ENCODE measurements at places on chromosomes 16 and 17.

GRCh38 chr16:57060323-57061083 is 31.9 kb upstream of the CPNE2 start:
- DNase-seq, result no peak

DNA sequence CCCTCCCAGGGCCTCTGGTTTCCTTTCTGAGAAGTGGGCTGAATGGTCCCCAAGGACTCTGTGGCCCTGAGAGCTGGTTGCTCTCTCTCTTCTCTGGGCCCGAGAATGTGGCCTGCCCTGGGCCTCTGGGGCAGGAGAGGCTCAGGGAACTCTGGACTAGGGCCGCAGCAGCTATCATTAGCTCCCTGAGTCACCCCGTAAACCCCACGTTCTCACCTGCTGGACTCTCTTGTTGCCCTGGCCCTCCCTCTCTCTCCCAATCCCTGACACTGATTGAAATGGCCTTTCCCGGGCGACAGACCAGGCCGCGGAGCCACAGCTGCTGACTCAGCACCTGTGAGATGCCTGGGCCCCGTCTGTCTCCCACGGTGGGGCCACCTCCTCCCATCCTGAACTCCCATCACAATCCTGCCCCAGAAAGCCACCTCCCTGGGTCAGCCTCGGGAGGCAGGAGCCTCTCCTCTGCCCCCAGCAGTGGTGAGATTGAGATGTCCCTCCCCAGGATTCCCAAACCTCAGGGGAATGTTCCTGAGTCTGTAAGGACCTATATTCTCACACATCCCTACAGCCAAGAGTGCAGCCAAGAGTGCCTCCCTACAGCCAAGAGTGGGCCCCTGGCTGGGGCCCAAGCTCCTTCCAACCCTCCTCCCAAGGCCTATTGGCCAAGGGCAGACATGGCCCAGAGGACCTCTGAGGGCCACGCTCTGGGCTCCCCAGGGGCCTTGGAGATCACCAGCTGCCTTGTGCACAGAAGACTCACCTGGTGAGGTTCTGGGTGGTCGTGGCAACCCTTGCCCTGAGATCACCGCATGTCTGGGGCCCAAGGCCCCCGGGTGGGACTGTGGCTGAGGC is 470 bp downstream of the TRPV3 start:
- DNase-seq, result no peak

- no peak for DNase-seq
Measured at GRCh38 chr16:26344976-26345375, 653.2 kb downstream of the HS3ST4 start.

DNA sequence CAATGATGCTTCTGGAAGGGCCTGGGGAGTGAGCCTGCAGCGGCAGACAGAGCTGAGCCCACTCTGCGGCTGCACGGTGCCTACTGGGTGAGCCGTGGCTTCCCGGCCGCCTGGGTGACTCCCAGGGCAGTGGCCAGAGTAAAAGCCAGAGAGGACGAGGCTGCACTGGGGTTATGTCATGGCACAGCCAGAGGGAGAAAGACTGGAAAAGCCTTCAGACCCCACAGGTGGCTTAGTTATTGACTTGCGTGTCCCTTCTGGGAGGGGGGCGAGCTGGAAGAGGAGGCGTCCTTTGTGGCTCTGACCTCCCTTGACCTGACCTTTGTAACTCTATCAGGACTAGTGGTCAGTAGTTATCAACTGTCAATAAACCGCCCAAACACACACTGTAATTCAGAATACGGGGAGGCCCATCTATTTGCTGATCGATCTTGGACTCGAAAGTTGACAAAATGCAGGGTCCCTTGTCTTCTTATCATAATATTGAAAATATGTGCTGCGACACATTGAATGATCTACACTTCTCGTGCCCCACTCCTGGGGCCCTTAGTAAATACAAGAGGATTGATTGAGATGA is 385.9 kb upstream of the ZFHX3 start:
- DNase-seq, result no peak

DNA sequence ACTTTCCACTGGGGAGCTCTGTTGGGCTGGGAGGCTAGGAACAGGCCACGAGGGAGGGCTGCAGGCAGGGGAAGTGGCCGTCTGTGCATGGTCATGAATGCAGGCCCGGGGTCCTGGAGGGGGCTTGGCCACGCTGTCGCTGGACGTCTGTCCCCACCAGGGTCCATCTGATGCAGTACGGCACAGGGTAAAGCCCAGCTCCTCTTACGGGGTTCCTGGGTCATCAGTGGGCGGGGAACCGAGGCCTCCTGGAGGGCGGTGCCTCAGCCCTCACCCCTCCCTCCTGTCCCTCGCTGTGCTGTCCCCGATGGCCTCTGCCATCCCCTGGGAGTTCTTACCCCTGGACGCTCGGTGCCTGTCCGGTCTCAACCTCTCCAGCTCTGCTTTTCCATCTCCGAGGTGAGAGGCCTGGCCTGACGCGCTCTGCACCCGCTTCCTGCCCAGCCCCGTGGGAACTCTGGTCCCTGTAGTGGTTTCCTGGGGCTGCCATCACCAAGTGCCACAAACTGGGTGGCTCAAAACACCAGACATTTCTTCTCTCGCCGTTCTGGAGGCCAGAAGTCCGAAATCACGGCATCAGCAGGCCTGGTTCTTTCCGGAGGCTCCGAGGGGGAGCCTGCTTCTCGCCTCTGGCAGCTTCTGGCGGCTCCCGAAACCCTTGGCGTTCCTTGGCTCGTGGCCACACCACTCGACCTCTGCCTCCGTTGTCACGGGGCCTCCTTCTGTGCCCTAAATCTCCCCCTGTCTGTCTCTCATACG is 182.8 kb downstream of the SEC14L1 start:
- no peak for DNase-seq

DNA sequence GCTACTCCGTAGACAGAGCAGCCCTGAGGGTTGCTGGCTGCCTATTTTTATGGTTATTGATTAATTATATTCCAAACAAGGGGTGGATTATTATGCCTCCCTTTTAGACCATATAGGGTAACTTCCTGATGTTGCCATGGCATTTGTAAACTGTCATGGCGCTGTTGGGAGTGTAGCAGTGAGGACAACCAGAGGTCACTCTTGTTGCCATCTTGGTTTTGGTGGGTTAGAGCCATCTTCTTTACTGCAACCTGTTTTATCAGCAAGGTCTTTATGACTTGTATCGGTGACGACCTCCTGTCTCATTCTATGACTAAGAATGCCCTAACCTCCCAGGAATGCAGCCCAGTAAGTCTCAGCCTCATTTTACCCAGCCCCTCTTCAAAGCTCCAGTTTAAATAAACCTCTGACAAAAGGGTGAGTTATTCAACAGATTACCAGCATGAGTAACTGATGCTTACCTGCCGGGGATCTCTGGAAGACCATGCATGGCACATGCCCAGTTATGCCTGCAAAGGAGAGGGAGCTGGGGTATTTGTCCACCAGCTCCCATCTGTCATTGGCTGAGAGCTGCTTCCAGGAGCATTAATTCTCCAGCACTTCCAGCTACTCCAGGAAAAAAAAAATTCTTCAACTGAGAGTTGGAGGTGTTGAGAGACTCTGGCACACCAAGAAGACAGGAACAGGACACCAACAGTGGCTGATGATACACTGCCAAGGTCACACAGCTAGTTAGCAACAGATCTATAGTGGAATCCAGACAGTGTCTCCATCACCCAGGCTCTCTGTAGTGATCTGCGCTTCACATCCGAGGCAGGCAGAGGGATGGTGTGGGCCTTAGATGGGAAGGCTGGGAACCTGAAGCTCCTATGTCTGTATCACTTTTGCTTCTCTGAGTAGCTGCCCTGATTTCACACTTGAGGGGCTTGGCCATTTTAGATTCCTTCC is 36.6 kb upstream of the IL21R start:
- no peak for DNase-seq

DNA sequence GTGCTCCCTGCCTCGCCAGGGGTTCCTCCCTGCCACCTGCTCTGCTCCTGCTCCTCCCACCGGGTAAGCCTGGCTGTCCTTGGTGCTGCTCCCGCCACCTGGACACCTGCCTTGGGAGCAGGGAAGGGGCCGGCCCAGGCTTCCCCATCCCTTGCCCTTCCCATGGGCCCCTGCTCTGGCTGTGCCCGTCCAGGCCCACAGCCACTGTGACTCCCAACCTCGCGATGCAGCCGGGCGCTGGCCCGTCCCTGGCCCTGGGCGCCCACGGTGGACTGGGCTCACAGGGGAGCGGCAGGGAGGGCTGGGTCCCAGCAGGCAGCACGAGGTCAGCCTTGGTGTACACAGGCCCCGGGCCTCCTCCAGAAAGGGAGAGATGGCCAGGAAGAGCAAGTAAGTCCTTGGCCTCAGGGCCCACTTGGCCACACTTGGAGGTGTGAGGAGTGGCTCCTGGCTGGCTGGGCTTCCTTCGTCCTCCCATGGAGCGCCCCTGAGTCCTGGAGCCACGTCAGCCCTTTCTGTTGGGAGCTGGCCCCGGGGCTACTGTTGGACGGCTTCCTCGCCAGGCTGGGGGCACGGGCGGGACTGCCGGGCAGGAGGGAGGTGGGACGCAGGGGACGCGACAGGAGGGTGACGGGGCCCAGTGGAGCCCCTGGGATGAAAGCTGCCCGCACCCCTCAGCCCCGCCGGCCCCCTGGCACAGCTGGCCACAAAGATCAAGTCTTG is 15.3 kb downstream of the ENGASE start:
- DNase-seq, result no peak

DNA sequence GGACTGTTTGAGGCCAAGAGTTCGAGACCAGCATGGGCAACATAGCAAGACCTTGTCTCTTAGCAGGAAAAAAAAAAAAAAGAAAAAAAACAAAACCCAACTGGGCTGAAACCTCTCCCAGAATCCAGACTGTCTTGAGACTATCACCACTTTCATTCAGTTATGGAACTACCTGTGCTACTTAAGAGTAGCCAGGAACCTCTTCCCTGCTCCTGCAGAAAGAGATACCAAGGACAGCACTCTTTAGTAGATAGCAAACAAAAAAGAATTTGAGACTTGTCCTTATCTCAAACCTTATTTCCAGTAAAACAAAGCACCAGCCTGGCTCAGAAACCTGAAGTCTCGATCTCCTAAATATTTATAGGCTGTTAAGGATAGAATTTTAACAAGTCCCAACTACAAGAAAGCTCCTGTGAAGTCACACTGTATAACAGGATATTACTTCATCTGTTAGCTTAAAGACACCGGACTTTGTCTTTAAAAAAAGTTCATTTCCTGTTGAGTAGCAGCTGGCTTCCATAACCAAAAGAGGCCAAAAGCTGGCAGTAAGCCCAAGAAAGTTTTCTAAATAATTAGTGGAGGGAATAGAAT is 5.1 kb downstream of the CDR2 start:
- no peak for DNase-seq

GRCh38 chr17:59278406-59278805 is 53.0 kb upstream of the YPEL2 start:
- no peak for DNase-seq

- no peak for DNase-seq
Measured at GRCh38 chr17:8698162-8698971, 46.3 kb downstream of the CCDC42 start.

GRCh38 chr16:3059041-3059722 is 6.3 kb upstream of the IL32 start:
- DNase-seq, result peak; percentile 86

DNA sequence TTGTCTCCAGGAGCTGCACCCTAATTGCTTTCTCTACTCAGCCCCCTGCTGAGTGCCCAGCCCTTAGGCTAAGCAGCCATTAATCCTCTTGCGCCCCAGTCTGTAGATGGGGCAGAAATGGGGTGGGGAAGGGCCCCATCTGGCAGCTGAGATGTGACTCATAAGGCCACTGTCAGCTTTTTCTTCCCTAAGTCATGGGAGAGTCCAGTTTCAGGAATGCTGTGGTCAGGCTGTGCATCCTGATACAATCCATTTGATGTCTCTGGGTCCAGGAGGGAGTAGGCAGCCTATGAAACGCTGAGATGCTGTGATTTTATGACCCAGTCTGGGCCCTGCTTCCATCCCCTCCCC is 12.3 kb downstream of the PLXDC1 start:
- no peak for DNase-seq

DNA sequence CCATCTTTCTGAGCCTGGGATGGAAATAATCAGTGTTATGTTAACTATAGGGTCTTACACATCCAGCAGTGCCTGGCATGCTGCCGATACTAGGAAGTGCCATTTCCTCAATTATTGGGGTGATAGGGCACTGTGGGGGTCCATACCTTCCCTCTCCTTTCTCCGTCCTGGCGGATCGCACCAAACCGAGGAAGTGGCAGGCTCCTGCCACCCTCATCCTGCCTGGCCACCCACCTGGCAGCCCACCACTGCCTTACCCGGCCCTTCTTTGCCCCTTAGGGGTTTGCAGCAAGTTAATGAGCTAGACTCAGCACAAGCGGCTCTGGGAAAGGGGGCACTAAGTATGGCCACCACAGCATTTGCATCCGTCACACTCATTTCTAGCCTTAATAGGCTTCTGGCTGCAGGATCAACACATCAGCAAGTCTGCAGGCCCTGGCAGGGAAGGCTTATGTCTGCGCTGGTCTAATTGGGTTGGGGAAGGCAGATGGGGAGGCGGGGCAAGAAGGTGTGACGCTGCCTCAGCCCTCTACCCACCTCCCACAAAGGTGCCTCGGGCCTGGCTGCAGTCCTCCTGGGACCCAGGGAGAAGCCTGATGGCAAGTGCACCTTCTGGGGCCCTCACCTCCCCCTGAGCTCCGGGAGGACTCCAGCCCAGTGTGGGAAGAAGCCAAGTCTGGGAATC is 28.6 kb downstream of the DCAKD start:
- DNase-seq, result no peak

- DNase-seq, result no peak
Measured at GRCh38 chr16:69055008-69055407, 50.4 kb upstream of the HAS3 start.

GRCh38 chr16:11329071-11329491 is 16.2 kb upstream of the RMI2 start:
- no peak for DNase-seq

- DNase-seq, result no peak
Measured at GRCh38 chr16:82037666-82038065, 2.6 kb downstream of the HSD17B2 start.

GRCh38 chr16:68365167-68365817 is 54.5 kb downstream of the PRMT7 start:
- DNase-seq, result no peak

- DNase-seq, result no peak
Measured at GRCh38 chr16:63592852-63593251, 1529.0 kb downstream of the CDH11 start.

- no peak for DNase-seq
Measured at GRCh38 chr16:53817117-53817755, 113.3 kb downstream of the FTO start.

GRCh38 chr17:70168044-70168976 is 1.0 kb upstream of the KCNJ2 start:
- DNase-seq, result no peak

- DNase-seq, result no peak
Measured at GRCh38 chr16:4176906-4177417, 60.7 kb upstream of the ADCY9 start.

- DNase-seq, result no peak
Measured at GRCh38 chr16:78116946-78117345, 17.5 kb downstream of the WWOX start.
